ENCODE measurements at places on chromosomes 3 and 15.

GRCh38 chr3:64184621-64185020 lies 40.6 kb downstream of the PRICKLE2 start:
- no peak for DNase-seq

GRCh38 chr15:34644061-34644460 lies 60.6 kb upstream of the GOLGA8B start:
- no peak for DNase-seq

DNA sequence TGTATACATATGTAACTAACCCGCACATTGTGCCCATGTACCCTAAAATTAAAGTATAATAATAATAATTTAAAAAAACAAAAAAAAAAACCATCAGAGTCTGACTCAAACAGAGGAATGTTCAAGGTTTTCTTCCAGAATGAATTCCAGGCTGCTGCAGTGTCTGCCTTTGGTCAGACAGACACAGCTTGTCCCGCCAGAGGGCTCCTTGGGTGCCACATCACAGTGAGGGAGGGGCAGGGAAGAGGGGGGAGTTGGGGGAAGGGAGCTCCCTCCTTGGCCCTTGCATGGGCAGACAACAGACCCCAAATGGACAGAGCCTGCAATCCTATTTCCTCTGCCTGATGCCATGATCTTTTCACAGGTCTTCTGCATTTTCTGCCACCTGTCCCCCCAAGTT lies 36.5 kb downstream of the ITGB5 start:
- no peak for DNase-seq

- DNase-seq = no peak
Observed at GRCh38 chr3:58048301-58048700, 40.1 kb downstream of the FLNB start.

GRCh38 chr15:47974724-47975123 lies 146.1 kb upstream of the SLC24A5 start:
- DNase-seq = no peak

GRCh38 chr3:18417904-18418572 lies 7.1 kb downstream of the SATB1 start:
- DNase-seq = no peak

- DNase-seq = no peak
Observed at GRCh38 chr15:35289024-35289617, 204.0 kb upstream of the NANOGP8 start.

DNA sequence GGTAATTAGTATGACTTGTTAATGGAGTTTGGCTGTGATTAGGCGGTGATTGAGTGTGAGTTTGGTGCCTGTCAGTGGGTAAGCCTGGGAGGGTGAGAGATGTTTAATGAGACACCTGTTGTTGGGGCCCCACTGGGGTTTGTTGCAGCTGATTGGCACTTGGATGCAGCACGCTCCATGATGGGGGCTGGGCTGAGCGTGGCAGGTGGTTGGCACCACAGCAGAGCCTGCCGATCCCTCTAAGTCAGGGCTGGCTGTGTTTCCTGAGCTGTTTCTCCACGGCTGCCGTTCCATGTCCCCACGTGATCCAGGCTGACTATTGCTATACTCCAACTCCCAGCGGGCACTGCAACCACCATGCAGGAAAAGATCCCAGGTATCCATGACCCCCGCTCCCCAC lies 93.5 kb upstream of the ARRDC4 start:
- DNase-seq = no peak

DNA sequence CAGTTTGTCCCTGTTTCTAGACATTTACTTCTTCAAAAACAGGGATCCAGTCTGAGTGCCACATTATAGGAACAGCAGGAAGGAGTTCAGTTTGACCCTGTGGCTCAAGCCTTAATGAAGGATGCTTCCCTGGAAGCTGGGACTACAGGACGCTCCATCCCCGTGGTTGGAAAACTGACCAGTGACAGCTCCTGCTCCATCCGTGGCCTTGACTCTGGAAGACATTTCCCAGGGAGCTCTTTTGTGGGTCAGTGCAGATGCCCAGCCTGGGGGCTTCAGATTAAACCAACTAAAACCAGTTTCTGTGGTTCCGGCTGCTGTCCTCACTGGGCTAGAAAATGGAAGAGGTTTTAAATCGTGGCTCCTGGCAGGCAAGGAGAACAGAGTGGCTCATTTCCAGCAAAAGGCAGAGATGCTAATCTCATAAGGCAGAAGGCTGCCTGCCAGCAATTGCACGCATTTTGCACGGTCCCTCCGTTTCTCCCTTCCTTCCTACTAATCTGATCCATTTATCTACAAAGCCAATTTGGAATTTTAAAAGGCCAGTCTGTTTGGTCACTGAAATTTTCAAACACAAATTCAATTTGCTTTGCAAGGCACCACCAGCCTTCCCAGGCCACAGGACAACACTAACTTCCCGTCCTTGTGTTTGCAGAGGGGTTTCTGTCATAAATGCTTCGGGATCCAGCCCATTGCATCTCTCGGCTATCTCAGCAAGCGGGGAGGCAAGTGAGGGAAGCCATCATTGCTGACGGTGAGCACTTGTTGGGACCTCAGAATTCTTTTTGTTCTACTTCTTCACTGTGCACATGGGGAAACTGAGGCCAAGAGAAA lies 6.2 kb upstream of the SSUH2 start:
- no peak for DNase-seq

GRCh38 chr3:194874206-194874605 lies 188.5 kb downstream of the FAM43A start:
- no peak for DNase-seq

- no peak for DNase-seq
Observed at GRCh38 chr15:64144565-64145281, 6.8 kb upstream of the SNX22 start.

DNA sequence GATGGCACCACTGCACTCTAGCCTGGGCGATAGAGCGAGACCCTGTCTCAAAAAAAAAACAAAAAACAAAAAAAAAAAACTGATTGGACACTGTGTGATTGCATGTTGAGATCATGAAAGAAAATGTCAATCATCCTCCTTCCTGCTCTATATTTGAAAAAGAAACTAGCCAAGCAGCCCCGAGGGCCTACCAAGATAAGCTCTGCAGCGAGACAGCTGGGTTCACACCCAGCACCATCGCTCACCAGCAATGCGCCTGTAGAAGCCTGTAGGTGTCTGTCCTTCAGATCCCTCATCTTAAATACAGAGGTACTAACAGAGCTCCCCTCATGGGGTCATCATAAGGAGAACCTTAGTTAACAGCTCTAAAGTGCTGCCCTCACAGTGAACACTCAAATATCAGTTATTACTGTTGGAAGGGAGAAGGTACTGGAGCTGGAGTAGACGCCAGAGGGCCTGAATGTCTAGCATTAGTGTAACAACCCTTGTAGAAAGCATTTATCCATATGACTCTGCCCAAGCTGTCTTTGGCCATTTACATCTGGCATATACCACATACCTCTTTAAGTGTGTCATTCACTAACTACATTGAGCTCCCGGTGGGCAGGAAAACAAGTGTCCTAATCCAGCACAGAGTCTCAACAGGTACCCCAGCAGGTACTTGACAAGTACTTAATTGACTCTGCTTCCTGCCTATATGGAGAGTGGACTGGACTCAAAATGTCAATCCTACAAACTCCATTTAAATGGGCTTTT lies 22.9 kb downstream of the MYLK start:
- no peak for DNase-seq

- DNase-seq = no peak
Observed at GRCh38 chr3:15955968-15956367, 158.2 kb upstream of the ANKRD28 start.

DNA sequence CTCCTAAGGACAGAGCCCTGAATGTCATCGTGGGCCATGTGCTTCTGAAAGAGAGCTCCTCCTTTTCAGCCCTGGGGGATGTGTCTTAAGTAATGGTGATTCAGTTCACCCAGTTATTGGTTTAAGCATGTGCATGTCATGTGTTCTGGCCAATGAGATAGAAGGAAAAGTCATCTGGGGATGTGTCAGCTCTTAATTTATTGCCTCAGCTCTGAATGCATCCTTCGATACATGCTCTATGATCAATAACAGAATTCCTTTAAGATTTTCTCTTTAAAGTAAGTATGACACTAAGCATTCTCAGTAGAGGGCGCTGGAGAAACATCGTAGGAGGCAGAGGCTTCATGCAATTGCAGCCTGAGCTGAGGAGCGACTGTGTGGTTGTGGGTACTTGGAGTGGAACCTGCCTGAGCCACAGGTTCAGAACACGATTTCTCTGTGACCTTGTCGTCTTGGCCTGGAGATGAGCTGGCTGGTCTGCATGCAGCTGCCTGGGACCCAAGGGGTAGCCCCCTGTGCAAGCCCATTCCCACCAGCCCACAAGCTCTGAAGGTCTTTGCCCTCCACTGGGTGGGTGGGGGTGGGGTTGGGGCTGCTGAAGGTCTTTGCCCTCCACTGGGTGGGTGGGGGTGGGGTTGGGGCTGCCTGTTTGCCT lies 69.5 kb downstream of the C3orf38 start:
- DNase-seq = no peak

DNA sequence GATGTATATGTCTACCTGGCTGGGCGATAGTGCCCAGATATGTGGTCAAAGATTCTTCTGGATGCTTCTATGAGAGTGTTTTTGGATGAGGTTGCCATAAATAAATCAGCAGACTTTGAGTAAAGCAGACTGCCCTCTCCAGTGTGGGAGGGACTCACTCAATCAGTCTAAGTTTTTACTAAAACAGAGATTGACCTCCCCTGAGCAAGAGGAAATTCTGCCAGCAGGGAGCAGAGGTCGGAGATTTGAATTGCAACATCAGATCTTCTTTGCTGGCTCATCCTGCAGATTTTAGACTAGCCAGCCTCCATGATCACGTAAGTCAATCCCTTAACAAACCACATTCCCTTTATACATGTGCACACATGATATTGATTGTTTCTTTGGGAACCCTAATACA lies 300.9 kb downstream of the MCTP2 start:
- no peak for DNase-seq

DNA sequence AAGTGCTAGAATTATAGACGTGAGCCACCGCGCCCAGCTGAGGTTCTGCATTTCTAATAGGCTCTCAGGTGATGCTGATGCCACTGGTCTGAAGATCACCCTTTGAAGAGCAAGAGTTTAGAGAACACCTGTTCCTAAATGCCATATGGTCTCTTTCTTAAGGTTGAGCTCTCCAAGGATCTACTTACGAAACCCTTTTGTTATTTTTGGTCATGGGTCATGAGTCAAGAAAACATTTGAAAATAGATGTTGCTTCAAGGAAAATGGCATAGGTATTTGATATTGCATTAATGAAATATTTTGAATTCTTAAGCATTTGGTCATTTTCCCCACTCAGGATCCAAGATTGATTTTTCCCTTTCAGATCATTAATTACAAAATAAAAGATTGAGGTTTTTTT lies 74.7 kb upstream of the SOX2 start:
- DNase-seq = no peak

DNA sequence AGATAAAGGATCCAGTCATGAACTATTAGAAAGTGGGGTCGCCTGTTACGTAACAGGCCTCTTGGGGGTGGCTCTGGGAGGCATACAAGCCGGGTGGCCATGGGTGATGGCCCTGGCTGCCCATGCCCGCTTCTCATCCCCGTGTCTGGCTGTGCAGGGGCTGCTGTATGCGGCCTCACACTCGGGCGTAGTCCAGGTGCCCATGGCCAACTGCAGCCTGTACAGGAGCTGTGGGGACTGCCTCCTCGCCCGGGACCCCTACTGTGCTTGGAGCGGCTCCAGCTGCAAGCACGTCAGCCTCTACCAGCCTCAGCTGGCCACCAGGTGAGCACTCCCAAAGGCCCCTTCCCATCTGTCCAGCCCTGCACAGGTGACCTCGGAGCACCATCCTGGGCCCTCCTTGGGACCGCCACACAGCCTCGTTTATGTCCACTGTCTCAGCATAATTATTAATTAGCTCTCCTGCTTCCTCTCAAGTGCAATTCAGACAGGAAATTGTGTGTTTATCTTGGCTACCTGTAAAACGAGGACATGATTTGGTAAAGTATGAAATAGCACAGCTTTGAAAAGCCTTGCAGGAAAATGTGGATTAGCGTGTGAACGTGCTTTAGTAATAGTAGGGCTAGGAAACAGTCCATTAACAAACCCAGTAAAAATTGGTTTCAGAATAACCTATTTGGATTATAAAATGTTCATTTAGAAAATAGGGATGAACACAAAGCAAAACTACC lies 8.1 kb downstream of the CIB1 start:
- DNase-seq = no peak

- DNase-seq = no peak
Observed at GRCh38 chr3:123292321-123293310, 90.9 kb downstream of the SEC22A start.

DNA sequence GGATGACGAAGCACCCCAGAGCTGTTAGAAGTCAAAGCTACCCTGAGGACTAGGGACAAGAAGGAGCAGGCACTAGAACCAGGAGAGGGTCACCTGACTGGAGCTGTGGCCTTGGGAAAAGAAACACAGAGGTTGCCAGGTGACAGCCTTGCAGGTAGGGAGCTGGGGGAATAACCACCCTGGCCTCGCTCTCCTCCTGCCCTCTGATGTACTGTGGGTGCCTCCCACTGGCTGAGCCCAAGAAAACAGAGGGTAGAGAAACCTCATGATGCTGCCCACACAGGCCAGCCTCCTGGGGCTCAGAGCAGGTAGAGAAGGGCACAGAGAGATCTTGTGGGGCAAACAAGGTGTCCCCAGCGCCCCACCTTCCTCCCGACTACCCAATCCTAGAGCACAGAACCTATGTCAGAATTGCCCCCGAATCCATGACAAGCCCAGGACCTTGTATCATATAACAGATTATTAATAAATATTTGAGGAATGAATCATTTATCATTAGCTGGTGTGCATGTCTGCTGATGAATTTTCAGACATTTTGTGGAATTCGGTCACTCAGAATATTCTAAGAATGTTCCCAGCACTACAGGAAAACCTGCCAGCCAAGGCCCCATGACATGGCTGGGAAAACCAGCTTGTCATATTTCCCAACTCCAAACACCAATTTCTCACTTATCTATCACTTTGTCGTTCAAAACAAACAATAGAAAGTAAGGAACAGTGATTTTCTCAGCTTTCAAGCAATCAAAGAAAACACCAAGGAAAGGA lies 59.8 kb upstream of the MEX3B start:
- no peak for DNase-seq

DNA sequence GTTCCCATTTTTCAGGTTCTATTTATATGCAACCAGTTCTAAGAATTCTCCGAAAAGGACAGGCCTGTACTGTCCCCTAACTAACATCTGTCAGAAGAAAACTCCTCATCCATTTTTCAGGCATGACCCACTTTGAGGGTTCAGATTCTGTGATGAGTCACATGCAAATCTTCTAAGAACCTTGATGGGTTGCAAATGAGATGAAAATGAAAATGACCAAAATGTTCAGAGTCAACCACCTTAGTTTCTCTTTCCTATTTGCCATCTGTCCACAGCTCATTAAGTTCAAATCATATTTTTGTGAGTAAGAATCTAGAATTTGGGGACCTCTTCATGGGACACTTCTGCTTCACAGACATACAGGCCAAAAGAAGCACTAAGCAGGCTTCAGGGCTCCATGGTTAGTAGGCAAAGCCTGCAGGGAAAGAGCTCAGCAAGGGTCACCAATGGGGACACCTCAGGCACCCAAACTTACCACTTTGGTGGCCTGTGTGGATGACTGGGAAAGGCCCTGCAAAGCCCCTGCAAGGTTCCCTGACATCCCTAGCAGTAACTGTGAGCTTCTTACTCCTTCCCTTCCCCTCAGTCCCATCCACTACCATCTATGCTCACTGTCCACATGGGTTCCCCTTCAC lies 122.0 kb downstream of the WDR76 start:
- DNase-seq = no peak

All from epithelial cell of prostate (primary cell).